Activated CD4-positive, alpha-beta memory T cell treated with anti-CD3 and anti-CD28 coated beads for 36 hours (primary cell): ENCODE measurements at places on chromosomes 12 and 14. TPM values are rescaled to one million over a fixed set of nuclear protein-coding genes. Genes with fewer than 3 reads are reported as not detected.

GRCh38 chr12:94793191-94793595 lies 142.8 kb upstream of the TMCC3 start:
- DNase-seq, result no peak

SNRNP35 gene
- total RNA-seq, result 28.6 TPM

- no peak for DNase-seq
These were observed 21.8 kb downstream of the DHX37 start for GRCh38 chr12:124967016-124967739.

CD69 gene
- 118 TPM for total RNA-seq

GRCh38 chr12:124381456-124382296 lies 86.8 kb downstream of the RFLNA start:
- no peak for DNase-seq

- DNase-seq, result no peak
These were observed 42.0 kb downstream of the RPS6KA5 start for GRCh38 chr14:91018481-91018880.

NOVA1 gene
- total RNA-seq, result not detected
